ENCODE measurements at places on chromosomes 7 and 10.

GRCh38 chr7:77188731-77189437 lies 10.7 kb downstream of the FGL2 start:
- no peak for DNase-seq

GRCh38 chr10:88915781-88916180 lies 35.7 kb downstream of the STAMBPL1 start:
- DNase-seq: no peak

GRCh38 chr10:80173466-80173865 lies 31.9 kb downstream of the ANXA11 start:
- no peak for DNase-seq

DNA sequence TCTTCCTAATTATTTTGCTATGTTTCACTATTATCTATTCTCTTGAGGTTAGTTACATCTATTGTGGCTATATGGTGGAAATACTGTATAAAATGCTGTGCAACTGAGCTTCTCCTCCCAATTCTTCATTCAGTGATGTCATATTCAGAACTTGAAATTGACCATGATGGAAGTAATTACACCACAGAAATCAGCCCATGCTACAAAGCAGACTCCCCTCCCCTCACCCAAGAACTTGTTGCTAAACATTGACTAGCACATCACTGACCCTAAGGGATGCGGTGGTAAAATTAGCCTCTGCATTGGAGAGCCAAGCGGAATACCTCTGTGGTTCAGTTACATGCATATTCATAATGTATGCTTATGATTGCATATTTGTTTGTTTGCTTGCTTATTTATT lies 8.8 kb downstream of the CALD1 start:
- DNase-seq: no peak

DNA sequence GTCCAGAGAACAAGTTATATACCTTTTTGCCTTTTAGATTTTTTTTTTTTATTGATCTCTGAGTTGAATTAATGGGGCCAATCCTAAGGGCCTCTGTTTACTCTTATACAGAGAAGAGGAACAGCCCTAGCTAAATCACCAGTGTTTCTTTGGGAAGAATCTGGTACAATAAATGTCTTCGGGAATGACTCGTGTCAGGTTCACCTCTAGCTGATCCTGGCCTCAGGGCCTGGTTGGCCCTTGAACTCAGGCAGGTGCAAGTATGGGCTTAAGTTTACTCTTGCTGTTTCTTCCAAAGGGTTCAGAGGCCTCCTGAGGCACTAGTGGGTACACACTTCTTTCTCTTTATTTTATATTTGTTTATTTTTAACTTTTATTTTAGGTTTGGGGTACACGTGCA lies 71.0 kb downstream of the LRMDA start:
- DNase-seq: no peak

GRCh38 chr10:113648478-113648877 lies 15.4 kb downstream of the NRAP start:
- DNase-seq: no peak
